ENCODE measurements at places on chromosomes 4 and X.

- DNase-seq, result no peak
Measured at GRCh38 chrX:34909151-34909550, 33.4 kb upstream of the FAM47B start.

DNA sequence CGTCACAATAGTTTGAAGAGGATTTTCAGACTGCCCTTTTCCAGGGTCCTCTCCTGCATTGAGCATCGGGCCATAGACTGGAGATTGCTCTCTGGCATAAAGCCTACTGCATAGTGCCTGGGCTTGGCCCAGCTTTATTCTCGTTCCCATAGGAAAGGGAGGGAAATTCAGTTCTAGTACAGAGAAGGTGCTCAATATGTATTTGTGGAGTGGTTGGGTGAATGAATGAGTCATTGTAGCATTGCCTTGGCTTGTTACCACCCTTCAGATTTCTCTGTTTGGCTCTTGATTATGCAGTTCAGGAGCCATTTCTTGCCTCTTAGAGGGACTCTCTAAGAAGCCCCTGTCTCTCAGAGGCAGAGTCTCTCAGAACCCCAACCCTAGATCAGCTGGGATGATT lies 2.6 kb downstream of the TMEM35A start:
- no peak for DNase-seq

DNA sequence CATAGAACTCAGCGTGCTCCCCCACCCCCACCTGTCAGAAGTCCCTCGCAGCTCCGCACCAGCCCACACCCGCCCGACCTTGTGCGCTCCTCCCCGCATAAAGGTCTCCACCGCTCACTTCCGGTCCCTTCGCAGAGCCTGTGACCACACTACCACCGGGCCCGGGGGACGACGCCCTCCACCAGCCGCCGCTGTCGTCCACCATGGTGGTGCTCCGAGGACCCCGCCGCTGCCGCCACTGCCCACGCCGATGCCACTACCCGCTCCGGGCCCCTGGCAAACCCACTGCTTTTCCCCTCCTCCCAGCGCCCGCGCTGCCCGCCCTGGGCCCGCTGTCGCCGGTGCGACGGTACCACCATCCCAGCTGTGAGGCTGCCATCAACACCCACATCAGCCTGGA lies 79.8 kb upstream of the LANCL3 start:
- DNase-seq, result no peak

- DNase-seq, result no peak
Measured at GRCh38 chr4:102665527-102665926, 95.2 kb downstream of the MANBA start.

GRCh38 chr4:146368209-146368608 lies 153.5 kb downstream of the SLC10A7 start:
- DNase-seq, result no peak

DNA sequence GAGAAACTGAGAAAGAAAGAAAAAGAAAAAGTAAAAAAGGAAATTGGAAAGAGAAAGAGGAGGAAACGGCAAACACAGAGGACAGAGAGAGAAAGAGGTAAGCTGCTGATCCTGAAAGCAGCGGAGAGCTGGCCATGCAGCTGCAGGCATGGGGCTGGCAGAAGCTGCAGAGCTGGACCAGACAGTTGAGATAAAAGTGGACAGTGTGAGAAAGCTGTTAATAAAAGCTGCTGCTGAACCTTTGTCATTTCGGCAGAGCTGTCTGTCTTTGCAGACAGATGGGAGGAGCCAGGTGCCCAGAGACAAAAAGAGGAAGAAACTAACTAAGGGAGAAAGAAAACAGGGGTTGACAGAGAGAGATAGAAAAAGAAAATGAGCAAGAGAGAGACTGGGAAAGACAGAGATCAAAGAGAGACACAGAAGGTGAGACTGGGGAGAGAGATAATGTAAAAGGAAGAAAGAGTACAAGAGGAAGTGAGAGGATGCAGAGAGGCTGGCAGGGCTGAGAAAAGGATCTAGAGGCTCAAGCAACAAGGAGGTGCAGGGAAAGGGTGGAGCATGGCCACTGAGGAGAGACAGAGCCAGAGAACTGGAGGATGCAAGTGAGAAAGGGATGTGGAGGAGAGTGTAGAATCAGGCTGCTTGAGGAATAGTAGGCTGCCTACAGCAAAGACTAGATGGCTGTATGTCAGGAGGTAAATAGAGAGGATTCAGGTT lies 376.8 kb upstream of the FGF16 start:
- DNase-seq, result no peak

- no peak for DNase-seq
Measured at GRCh38 chrX:120456973-120457372, 12.1 kb downstream of the LAMP2 start.

DNA sequence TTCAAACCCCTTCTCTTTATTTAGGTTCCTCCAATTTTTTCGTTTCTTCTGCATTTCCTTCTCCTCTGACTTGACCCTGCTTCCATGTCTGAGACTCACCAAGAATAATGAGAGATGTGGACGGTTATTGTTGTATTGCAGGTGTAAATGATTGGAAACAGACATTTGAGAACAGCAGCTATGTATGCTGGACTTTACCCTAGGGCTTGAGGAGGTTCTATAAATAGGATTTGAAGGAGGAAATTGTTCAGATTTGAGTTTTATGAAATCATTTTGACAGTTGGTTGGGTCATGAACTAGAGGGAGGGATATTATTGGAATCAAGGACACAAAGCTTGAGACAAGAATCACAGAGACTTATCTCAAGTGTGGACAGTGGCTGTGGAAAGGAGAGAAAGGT lies 614.6 kb upstream of the CPEB2 start:
- DNase-seq, result no peak

DNA sequence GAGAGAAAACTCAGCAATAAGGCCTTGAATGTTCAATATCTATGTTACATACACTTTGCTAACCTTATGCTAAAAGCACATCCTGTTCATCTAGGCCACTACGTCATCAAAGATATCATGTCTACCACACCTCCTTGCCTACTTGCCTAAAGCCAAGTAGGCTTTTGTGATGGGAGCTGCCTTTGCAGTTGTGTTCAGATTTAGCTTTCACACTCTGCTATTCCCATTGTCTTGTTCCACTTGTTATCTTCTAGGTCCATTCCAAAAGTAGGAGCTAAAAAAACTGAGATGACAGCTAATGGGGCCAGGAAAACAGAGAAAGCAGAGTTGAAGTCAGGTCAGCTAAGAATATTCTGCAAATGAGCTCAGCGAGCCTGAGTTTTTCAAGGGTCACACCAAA lies 153.6 kb upstream of the EDNRA start:
- no peak for DNase-seq

DNA sequence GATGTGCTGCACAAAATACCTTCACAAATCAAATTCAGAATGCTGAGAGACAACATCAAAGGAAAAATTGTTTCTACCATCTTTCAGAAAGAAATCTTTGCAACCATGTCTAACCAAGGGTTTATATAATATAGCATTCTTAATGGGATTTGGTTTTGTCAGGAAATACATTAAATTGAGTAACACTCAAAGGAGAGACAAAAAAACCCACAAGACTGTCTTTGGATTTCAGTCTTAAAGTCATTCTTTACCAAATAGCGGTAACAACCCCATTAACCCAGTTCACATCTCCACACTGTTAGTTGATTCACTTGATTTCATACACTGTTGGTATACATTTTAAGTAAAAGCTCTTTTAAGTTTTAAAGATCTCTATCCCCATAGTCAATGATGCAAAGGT lies 145.7 kb upstream of the EDNRA start:
- no peak for DNase-seq

DNA sequence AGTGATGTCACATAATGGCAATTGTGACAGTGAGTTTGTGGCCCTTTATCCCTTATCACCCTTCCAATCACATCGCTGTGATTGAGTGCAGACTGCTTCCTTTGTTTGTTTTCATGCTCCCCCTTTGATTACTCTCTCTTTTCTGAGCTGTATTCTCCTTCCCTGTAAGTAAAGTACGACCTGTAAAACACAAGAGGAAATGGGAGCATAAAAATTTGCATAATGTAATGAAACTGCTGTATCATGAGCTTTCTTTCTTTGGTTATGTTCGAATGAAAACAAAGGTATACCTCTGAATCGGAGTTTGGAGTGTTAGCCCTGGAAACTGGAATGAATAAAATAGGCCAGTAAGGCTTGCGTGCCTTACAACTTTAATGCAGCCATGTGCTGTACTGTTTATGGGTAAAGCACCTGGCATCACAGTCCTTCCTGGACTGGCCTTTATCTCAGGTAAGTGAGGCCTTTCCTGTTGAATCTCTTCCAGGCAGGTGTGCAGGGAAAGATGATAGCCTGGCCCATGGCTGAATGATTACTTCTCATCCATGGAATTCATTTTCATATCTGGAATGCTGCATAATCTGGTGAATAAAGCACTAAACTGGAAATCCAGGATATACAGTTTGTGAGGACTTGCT lies 26.6 kb upstream of the HS3ST1 start:
- DNase-seq, result no peak

DNA sequence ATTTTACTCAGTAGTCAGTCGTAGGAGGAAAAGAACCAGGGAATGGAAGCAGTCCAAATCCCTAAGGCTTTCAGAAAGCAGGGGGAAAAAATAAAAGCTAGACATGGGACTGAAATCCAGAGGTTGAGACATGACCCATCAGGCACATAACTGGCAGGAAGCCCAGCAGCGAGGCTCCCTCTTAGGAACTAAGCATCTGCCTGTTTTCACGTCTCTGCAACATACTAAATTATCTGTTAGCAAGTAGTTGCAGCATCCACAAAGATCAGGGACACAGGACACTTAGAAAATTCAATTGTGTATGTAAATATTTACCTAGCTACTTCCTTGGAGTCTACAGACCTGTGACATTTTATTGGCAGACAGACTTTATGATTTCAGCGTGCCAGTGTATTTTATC lies 118.0 kb upstream of the EDNRA start:
- no peak for DNase-seq

- no peak for DNase-seq
Measured at GRCh38 chr4:174041555-174042105, 241.8 kb downstream of the FBXO8 start.

- no peak for DNase-seq
Measured at GRCh38 chr4:183396227-183396637, 48.2 kb upstream of the CDKN2AIP start.

- peak; percentile 79 for DNase-seq
Measured at GRCh38 chr4:993111-994029, at the start of gene SLC26A1. TSS of gene SLC26A1 (minus strand) at chr4:993404. CDS start at chr4:991703, 1,701 bp downstream.

DNA sequence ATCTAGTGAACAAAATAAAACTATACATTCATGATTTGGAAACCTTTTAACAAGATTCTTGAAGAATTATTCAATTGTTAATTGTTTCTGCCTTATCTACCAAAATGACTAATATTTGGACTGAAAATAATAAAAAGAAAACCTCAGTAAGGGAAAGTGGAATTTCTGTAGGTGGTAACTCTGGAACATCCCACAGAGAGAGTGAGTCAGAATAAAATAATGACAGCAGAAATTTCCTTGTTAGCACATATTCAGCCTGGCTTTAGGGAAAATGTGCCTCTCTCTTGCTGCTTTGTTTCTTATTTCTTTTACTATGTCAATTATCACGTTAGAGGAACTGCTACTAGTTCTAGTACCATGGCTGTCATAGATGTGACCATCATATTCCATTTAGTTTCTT lies 421.5 kb upstream of the GNPDA2 start:
- DNase-seq, result no peak

DNA sequence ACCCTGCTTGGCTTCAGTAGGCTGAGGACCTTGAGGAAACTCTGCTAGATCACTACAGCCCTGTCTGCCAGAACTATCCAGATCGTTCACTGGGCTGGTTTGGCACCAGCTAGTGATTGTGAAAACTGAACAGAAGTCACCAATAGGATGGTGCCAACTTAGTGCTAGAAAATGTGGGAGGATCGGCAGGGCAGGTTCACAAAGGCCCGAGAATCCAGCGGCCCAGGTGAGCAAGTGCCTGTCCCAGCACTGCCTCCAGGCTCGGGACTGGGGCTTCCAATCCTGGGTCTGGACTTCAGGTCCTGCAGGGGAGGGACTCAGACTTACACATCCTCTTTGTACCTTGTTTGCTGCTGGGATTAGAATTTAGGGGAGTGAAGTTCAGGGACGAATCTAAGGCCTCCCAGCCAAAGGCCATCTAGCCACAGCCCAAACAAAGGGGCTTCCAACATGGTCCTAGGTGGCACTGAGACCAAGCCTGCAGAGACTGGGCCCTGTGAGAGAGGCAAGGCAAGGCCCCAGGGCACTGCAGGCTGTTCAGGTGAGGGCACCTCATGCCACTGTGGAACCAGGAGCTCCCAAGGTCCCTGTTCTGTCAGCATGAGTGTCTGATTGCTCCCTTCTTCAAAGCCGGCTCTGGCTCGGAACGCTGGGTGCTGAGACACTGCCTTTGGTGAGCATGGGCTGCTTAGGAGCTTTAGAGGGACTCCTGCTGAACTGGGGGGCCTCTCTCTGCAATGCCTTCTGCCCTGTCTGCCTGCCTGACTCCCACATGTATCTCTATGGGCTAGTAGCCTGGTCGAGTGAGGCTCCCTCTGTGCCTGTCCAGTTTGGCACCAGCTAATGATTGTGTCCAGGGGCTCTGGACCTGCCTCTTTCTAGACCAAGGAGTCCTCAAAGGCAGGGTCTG lies 20.7 kb upstream of the ZNF185 start:
- no peak for DNase-seq

DNA sequence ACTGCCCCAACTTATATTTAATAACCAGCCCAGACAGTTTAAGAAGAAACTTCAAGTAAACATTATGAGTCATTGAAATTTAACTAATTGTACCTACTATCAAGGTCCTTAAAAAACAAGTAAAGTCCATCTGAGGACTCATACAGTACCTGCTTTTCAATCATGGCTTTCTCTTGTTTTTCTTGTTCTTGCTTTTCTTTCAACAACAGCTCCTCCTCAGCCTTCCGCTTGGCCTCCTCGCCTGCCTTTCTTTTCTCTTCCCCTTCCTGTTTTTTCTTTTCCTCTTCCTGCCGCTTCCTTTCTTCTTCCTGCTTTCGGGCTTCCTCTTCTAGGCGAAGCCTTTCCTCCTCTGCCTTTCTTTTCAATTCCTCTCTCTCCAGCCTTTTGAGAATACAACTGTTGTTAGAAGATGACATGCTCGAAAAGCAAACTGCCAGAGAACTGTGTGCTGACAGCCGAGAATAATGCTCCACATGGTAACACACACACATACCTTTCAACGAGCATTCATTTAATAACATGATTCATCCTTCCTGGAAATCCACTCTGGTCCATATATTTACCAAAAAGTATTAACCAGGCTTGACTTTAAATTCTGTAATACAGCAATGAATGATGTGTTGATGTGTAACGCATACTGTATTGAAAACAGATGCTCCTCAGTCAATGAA lies 25.2 kb upstream of the BCLAF3 start:
- DNase-seq, result no peak

DNA sequence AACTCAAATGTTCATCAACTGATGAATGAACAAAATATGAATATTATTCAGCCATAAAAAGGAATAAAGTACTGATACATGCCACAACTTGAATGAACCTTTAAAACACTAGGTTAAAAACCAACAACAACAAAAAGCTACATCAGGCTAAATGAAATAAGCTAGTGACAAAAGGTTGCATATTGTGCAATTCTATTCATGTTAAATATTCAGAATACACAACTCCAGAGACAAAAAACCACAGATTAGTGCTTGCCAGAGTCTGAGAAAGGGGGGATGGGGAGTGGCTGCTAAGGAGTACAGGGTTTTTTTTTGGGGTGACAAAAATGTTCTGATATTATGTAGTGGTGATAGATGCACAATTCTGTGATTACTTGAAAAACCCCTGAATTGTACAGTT lies 58.5 kb downstream of the HAUS3 start:
- no peak for DNase-seq

GRCh38 chrX:11407331-11408108 lies 114.3 kb downstream of the AMELX start:
- DNase-seq, result no peak

All from Caki2 (cell line).